ENCODE measurements at places on chromosomes 3 and 15. TPM values are rescaled to one million over a fixed set of nuclear protein-coding genes. Genes with fewer than 3 reads are reported as not detected.
A peak's percentile ranks its signal among the peaks of the same experiment; 100 is the strongest.

Gene HCLS1
- 95.3 TPM for total RNA-seq

Gene SLC28A2
- not detected for total RNA-seq

Gene SLC22A14
- 1.2 TPM for total RNA-seq

Gene UROC1
- total RNA-seq = not detected

Gene WWTR1
- 86.5 TPM for total RNA-seq

GRCh38 chr15:28098766-28099554, at the start of gene OCA2:
Gene OCA2 (minus strand): TSS chr15:28099315. CDS start chr15:28081874, 17,441 bp downstream.
- no peaks in the 10 kb centered on the region for H3K36me3 ChIP-seq
- H3K27ac ChIP-seq = no peak within 1 kb of the TSS
- no peak for DNase-seq
- H3K4me3 ChIP-seq = peak within 1 kb of the TSS; percentile 44

GRCh38 chr3:41854956-41855355, 106.9 kb downstream of the ULK4 start:
- H3K4me1 ChIP-seq = no peaks in the 10 kb centered on the region
- H3K4me3 ChIP-seq = no peak overlapping the region
- H3K27me3 ChIP-seq = no peaks in the 10 kb centered on the region
- no peak for DNase-seq
- H3K36me3 ChIP-seq = no peaks in the 10 kb centered on the region

GRCh38 chr15:54082836-54083492, 104.7 kb downstream of the UNC13C start:
- no peaks in the 10 kb centered on the region for H3K27me3 ChIP-seq
- H3K4me1 ChIP-seq = no peaks in the 10 kb centered on the region
- no peak for DNase-seq
- no peak overlapping the region for H3K27ac ChIP-seq
- H3K4me3 ChIP-seq = no peak overlapping the region
- H3K36me3 ChIP-seq = no peaks in the 10 kb centered on the region

- H3K27ac ChIP-seq = no peak overlapping the region
- no peak for DNase-seq
- H3K27me3 ChIP-seq = no peaks in the 10 kb centered on the region
- no peaks in the 10 kb centered on the region for H3K4me1 ChIP-seq
- H3K4me3 ChIP-seq = no peak overlapping the region
- H3K36me3 ChIP-seq = no peaks in the 10 kb centered on the region
Observed at GRCh38 chr3:152235709-152236298, 32.9 kb upstream of the MBNL1 start.

GRCh38 chr15:84731774-84732173, 15.8 kb upstream of the SEC11A start:
- H3K36me3 ChIP-seq = no peaks in the 10 kb centered on the region
- no peaks in the 10 kb centered on the region for H3K4me1 ChIP-seq
- H3K27me3 ChIP-seq = no peaks in the 10 kb centered on the region
- no peak overlapping the region for H3K27ac ChIP-seq
- DNase-seq = no peak
- H3K4me3 ChIP-seq = no peak overlapping the region

DNA sequence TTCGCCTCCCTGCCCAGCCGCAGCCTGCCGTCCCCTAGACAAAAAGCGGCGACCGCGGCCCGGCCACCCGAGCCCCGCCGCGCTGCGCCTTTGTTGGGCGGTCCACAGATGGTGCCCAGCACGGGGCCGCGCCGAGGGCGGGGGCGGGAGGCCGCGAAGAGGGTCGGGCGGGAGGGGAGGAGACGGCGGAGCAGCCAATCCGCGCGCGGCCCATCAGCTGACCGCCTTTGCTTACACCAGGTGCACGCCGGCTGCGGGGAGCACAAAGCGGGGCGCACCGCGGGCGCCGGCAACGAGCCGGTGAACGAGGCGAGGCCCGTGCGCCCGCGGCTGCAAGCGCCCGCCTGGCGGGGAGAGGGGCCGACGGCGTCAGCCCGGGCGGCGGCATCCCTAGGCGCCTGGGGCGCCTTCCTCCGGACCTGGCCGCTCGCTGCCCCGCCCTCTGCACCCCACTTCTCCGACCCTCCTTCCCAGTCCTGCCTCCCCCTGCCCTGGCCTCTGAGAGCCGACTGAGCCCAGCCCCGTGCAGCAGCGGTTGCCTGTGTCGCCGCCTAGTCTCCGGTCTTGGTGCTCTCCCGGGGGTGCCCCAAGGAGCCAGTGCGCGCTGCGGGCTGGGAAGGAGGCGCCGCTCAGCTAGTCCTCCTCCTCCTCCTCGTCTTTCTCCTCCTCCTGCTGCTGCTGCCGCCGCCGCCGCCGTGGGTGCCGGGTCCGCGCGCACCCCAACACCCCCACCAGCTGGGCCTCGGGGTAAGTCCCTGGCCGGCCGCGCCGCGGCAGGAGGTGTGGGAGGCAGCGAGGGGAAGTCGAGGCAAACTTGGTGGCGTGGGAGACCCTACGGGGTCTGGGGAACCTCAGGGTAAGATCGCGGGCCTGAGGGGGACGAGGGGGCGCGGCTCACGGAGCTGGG, at the start of gene LRRN1:
TSS of gene LRRN1 (plus strand) at position 259 of the 907 bp plus-strand sequence. CDS start 45,211 bp downstream, outside the sequence.
- no peak for DNase-seq
- no peaks in the 10 kb centered on the region for H3K27me3 ChIP-seq
- peak within 1 kb of the TSS; percentile 43 for H3K4me3 ChIP-seq
- peaks cover 12% of the 10 kb centered on the region for H3K4me1 ChIP-seq
- H3K27ac ChIP-seq = peak within 1 kb of the TSS; percentile 65

GRCh38 chr3:191300422-191300821, 28.8 kb upstream of the CCDC50 start:
- H3K4me1 ChIP-seq = no peaks in the 10 kb centered on the region
- no peak for DNase-seq
- no peaks in the 10 kb centered on the region for H3K27me3 ChIP-seq
- no peak overlapping the region for H3K27ac ChIP-seq
- no peaks in the 10 kb centered on the region for H3K36me3 ChIP-seq
- H3K4me3 ChIP-seq = no peak overlapping the region

DNA sequence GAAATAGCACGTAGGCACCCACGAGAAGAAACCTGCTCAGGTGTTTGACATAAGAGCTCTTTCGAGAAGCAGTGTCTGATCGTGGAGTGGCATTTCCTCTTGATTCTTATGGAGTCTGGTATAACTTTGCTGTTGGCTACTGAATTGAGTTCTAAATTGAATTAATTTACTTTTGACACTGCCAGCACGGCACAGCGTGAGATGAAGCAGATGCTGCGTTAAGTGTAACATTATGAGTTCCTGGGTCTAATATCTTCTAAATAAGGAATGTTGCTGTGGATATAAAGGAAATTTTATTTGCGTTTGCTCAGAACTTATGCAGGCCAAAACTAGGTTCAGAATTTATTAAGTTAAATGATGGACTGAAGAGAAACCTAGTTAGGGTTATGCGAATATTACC, 919.9 kb downstream of the TUSC7 start:
- no peaks in the 10 kb centered on the region for H3K4me1 ChIP-seq
- no peak overlapping the region for H3K4me3 ChIP-seq
- H3K27ac ChIP-seq = no peak overlapping the region
- no peak for DNase-seq
- H3K27me3 ChIP-seq = no peaks in the 10 kb centered on the region

GRCh38 chr3:195176776-195177175, 94.2 kb downstream of the XXYLT1 start:
- peaks cover 32% of the 10 kb centered on the region for H3K4me1 ChIP-seq
- H3K4me3 ChIP-seq = no peak overlapping the region
- no peak for DNase-seq
- no peak overlapping the region for H3K27ac ChIP-seq

GRCh38 chr15:58419803-58420524, 11.8 kb upstream of the LIPC start:
- no peak for DNase-seq
- H3K4me3 ChIP-seq = no peak overlapping the region
- no peaks in the 10 kb centered on the region for H3K4me1 ChIP-seq
- no peak overlapping the region for H3K27ac ChIP-seq
- no peaks in the 10 kb centered on the region for H3K27me3 ChIP-seq
- H3K36me3 ChIP-seq = no peaks in the 10 kb centered on the region

GRCh38 chr3:181881749-181882148, 170.0 kb downstream of the SOX2 start:
- no peaks in the 10 kb centered on the region for H3K27me3 ChIP-seq
- H3K36me3 ChIP-seq = no peaks in the 10 kb centered on the region
- DNase-seq = no peak
- no peak overlapping the region for H3K4me3 ChIP-seq
- no peak overlapping the region for H3K27ac ChIP-seq
